Psoas muscle (tissue), 8 donors: ENCODE measurements at places on chromosomes 3 and 15. TPM values are rescaled to one million over a fixed set of nuclear protein-coding genes. Genes with fewer than 3 reads are reported as not detected.

The GADL1 gene
- 1.4 TPM for total RNA-seq

The TTBK2 gene
- total RNA-seq: 23.0 TPM

The ZNF80 gene
- not detected for total RNA-seq

The SLC22A13 gene
- 0.62 TPM for total RNA-seq

The ENTPD3 gene
- 0.38 TPM for total RNA-seq

The XCR1 gene
- total RNA-seq: not detected

The OCA2 gene
- 0.17 TPM for total RNA-seq

The FAM219B gene
- 53.2 TPM for total RNA-seq

The SLC9C1 gene
- 0.22 TPM for total RNA-seq

The CCR3 gene
- total RNA-seq: 0.62 TPM

The TMEM108 gene
- 8.6 TPM for total RNA-seq

The SLC2A2 gene
- total RNA-seq: not detected

The RARB gene
- 1.5 TPM for total RNA-seq

The KIF7 gene
- 2.1 TPM for total RNA-seq

The ITGA11 gene
- total RNA-seq: 3.8 TPM

The DPPA2 gene
- not detected for total RNA-seq

The TTLL13 gene
- total RNA-seq: 0.08 TPM

The MITF gene
- total RNA-seq: 98.1 TPM

The IP6K1 gene
- total RNA-seq: 12.3 TPM

The VWA5B2 gene
- total RNA-seq: not detected

The CPA3 gene
- 3.8 TPM for total RNA-seq

The TRH gene
- total RNA-seq: not detected

The CCDC39 gene
- 0.81 TPM for total RNA-seq

The DUOX1 gene
- 0.64 TPM for total RNA-seq

The RABL3 gene
- 21.0 TPM for total RNA-seq

The ABCC5 gene
- total RNA-seq: 34.4 TPM

The ITIH4 gene
- 90.8 TPM for total RNA-seq

The ALS2CL gene
- total RNA-seq: 10.1 TPM

The CPNE9 gene
- total RNA-seq: not detected

The ACKR4 gene
- total RNA-seq: 0.43 TPM

The CEMIP gene
- total RNA-seq: 0.04 TPM

The CNTN6 gene
- not detected for total RNA-seq

The GOLGA8K gene
- not detected for total RNA-seq

The IQCH gene
- 0.90 TPM for total RNA-seq

The SOX14 gene
- total RNA-seq: not detected
